ENCODE measurements at places on chromosomes 3 and 15. TPM values are rescaled to one million over a fixed set of nuclear protein-coding genes. Genes with fewer than 3 reads are reported as not detected.

GRCh38 chr3:72386327-72387000 lies 461.8 kb downstream of the SHQ1 start:
- DNase-seq: no peak

DNA sequence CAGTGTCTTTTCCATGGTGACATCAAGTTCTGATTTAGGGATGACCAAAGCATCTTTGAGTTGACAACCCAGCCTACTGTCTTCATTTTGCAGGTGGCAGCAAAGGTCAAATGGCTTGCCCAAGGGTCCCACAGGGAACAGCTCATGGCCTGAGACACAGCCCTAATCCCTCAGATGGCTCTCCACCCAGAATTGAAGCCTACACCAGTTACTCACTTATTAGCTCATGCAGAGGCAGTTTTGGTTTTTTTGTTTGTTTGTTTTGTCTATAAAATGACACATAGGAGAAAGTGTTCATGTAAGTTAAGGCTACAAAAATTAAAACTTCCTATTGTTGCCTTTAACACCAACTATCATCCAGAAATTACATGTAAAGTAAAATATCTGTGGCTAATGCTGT lies 167.9 kb downstream of the OSBPL10 start:
- DNase-seq: no peak

SLC9C1 gene
- total RNA-seq: 0.13 TPM

GRCh38 chr3:55252921-55253320 lies 234.2 kb downstream of the WNT5A start:
- DNase-seq: no peak

DNA sequence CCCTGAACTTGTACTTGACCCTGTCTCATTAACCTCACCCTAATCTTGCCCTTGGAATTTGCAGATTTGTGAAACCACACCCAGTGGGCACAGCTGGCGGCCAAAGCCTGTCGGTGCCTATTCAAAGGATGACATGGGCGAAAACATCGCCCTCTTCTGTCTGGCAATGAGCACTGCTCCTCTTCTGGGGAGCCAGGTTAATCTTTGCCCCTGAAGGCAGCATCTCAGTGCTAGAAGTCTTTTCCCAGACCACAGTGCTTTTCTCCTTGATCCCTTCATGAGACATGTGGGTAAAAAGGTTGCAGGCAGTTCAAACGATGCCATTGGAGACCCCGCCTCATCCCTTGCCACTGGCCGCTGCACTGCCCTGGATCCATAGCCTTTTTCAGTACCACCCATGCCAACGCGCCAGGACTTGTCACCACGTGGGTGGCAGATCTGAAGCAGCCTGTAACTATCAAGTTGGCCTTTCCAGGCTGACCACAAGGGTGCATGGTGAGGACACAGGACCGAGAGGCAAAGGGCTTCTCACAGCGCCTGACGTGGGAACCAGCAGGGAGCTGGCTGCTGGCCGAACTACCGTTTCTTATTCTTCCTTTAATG lies 6.5 kb upstream of the DNASE1L3 start:
- peak; percentile 74 for DNase-seq

GRCh38 chr15:59918994-59919951 lies 84.8 kb upstream of the FOXB1 start:
- DNase-seq: no peak

Data from ureter (tissue), 1 donor.